NCI-H2107 (cell line): ENCODE measurements at places on chromosomes 5 and 9.
A peak's percentile ranks its signal among the peaks of the same experiment; 100 is the strongest.

GRCh38 chr5:38265546-38266179, 7.3 kb downstream of the EGFLAM start:
- peak; percentile 24 for DNase-seq

GRCh38 chr5:146789712-146790653, 88.6 kb downstream of the PPP2R2B start:
- no peak for DNase-seq

DNA sequence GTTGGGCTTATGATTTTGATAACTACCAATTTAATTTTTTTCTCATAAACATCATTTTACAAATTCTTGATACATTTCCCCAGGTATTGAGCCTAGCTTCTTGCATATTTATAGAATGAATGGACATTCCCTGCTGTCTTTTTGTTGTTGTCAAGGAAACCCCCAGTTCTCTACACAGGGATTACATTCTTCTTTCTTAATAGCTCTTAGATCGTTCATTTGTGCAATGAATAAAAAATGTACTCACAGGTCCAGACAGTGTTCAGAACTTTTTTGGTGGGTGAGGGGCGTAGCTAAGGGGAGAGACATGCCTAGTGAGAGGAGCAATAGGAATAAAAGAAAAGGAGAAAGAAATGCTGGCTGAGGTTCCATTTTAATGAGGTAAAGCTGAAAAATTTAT, 58.6 kb downstream of the VCAN start:
- no peak for DNase-seq

DNA sequence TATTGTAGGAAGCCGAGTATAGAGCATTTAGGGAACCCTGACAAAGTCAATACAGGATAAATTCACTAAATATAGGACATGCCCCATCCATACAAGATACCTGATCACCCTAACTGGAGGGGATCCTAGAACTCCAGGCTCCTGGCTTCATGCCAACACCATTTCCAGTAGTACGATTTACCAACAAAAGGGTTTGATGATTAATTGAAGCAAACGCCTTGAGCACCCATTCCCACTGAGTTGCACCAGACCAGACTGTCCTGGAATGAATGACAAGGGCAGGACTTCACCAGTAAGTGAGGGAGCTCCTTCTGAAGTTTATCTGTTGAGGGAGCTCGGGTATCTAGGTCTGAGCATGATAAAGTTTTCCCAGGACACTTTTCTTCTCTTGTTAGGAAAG, 327.2 kb upstream of the MSX2 start:
- DNase-seq: no peak

DNA sequence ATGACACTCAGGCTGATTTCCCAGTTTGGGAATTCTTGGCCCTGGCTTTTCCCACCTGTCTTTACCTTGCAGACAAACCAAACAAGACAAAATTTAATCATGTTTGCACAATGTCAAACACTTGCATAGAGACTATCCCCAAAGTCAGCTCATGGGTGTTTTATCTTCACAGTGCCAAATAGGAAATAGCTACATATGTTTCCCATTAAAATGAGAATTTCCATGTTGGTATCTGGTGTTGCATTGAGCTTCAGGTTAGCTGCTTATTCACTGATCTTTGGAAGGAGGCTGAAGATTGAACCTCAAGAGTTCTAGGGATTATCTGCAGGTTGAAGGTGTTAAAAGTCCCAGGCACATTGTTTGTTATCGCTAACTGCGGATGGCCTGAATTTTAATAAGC, 19.5 kb downstream of the MAP1B start:
- no peak for DNase-seq

DNA sequence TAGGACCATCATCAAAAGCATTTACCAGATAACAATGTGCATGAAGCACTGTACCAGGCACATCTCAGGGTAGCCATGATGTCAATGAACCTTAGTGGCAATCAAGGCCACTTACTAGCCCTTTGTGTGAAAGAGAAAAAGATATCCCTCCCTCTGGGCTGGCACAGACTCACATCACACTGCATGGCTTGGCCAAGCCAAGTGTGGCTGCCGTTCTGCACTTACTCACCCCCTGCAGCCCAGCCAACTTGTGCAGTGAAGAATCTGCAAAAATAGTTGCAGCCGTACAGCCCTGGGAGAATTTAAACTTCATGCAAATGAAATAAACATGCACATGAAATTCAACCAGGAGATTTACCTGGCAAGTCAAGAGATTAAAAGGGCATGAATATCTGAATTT, 333.5 kb downstream of the DEPDC1B start:
- no peak for DNase-seq

- no peak for DNase-seq
Measured at GRCh38 chr5:78430866-78431265, 70.4 kb downstream of the SCAMP1 start.

DNA sequence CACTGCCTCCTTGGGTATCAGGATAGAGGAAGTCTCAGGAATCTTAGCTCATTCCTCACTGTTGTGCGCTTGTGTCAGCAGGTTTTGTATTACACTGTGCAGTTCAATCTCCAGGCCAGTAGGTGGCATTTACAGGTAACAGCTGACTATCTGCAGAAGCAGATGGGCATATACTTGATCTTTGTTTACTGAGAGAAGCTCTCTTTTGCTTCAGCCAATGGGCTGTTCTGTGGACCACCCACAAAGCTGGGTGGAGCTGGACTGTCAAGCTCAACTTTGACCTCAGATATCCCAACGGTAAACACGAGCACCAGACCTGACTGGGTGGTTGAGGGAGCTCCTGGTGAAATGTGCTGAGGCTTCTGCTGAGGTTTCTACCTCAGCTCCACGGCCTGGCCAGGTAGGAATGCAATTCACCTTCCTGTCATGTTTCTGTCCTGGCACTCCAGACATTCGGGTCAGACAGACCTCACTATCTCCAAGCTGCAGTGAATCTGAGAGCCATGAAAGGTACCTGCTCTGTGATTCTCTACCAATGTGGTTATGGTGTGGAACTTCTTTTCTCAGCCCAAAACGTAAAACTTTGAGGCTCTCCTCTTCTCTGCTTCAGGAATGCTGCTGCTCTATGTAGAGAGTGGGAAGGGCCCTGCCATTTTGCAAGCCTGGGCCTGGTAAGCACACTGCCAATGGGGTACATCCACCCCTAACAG, 167.9 kb upstream of the ACTBL2 start:
- DNase-seq: no peak

DNA sequence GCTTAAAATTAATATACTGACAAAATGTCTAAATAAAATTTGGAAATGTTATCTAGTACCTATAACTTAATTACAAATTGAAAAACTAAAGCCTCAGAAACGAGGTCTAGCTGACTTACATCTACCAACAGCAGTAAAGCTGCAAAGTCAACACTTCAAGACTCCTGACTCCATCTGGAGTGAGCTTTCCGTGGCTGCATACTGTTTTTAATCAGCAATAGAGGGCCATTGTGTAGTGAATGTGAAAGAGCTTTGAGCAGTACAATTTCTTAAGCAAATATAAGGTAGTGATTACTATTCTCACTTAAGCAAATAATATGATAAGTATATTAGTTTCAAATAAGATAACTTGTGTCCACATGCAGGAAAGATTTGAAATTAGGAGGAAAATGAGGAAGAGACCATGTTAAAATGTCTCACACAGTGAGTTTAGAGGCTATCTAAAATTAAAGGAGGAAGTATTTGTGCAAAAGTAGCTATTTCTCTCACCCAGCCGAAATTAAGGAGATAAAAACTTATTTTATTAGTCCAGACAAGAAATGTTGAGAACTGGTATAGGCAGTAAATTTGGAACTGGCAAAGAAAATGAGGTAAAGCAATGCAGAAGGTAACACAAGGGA, 6.4 kb downstream of the SPINK6 start:
- DNase-seq: no peak

DNA sequence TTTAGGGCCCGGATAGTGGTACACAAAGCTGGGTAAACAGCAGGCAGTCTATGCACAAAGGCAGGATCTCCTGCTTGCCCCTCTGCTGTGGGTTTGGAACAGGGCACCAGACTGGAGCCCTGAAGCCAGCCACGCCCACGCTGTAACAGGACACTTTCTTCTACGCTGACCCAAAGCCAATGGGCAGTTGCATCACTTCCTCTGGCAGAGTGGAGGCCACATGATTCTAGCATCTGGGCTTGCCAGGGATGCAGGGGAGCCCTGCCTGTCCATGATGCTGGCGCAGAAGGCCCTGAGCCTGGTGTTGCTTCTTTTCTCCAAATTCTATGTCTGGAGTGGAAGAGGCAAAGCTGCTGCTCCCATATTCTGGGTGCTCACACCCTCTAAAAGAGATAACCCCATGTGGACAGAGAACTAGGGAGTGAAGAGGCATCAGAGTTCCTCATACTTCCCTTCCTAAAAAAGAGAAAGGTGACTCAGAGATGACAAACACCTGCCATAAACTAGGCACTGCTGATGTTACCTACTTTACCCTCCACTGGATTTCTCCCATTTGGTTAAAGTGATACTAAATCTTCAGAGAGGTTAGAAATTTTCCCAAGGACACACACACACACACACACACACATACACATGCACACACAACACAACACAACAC, 260.3 kb upstream of the KLF4 start:
- no peak for DNase-seq

- DNase-seq: no peak
Measured at GRCh38 chr5:69038539-69038938, 55.3 kb upstream of the SLC30A5 start.

DNA sequence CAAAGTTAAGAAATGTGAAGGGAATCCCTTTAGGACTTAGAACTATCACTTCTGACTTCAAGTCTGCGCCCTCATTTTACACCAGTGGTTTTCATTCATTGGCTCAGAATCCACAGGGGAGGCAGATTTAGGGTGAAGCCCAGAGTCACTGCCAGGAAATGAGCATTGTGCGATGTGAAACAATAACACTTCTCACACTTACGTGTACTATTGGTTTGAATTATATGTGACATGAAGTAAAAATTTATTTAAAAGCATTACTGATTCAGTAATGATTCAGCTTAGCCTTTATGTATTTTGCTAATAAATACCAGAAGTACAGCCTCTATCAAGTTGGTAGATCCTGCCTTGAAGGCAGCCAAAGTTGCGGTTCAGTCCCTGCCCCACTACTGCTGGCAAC, 98.6 kb downstream of the PAM start:
- no peak for DNase-seq

DNA sequence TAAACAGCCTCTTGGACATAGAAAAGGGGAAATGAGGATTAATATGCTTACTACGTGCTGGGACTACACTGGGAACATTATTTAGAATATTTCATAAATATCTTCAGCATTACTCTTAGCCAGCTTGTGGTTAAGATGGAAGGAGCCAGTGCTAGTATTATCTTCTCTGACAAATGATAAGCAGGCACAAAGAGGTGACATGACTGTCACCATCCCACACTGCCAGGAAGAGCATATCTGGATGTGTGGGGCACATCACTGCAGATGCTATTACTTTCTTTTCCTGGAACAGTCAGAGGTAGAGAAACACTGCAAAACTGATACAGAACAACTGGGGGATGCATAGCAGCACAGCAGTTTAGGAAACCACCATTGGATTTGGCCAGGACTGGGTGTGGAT, 281.0 kb upstream of the TNC start:
- no peak for DNase-seq

- peak; percentile 59 for DNase-seq
Measured at GRCh38 chr5:139787568-139788293, 7.9 kb upstream of the PSD2 start.

- no peak for DNase-seq
Measured at GRCh38 chr5:100841358-100842076, 61.6 kb downstream of the ST8SIA4 start.

DNA sequence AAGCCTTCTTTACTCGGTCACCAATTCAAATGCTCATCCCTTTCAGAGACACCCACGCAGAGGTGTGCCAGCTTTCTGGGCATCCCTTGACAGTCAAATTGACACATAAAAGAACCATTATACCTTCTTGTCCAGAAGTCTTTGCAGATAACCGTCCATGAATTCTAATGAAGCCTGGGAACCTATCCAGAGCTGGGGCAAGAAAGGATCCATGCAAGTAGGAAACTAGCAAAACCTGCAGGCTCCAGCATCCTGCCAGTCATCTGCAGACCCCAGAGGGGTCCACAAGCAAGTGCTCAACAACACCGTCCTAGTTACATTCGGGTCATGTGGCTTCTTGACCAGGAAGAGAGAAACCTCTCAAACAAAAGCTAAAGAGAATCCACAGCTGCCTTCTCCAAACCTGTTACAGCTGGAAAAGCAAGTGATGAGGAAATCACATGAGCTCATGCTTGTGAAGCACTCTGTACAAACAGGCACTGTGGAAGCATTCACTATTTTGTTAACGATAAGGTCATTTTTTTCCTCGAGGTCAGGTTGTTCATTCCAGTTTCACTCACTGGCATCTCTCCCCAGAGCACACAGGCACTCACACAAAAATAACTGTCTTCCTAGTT, 80.2 kb upstream of the DMRT1 start:
- no peak for DNase-seq

DNA sequence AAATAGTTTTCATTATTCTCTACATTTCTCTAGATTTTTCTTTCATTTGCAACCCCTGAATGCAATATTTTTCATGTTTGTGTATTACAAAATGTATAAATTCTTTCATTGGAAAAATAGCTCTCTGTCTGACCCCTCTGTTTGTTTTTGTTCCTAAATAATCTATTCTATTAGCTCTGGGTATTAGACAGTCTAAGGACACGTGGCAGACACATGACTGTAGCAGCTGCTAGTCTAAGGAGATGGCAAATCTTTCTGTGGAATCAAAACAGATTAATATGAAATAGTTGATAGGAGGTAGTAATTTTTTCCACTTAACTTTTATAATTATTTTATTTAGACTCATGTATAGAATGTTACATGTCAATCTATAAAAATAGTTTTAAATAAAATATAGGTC, 21.4 kb upstream of the SPATA9 start:
- DNase-seq: no peak

DNA sequence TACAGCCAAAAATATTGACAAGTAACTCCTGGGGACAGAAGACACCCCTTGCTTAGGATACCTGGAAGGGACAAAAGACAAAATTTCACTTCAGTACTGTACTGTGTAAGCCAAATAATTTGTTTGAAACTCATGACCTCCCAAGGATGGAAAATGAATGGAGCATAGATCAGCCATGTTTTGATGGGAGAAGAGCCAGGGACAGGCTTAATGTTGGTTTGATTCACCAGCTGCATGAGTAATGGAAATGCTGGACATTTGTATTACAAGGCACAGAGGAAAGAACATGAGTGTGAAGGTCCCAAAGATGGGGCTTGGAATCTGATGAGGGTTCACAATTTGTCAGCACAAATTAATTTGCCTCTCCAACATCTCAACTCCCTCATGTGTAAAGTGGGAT, 122.8 kb downstream of the ENC1 start:
- DNase-seq: no peak

DNA sequence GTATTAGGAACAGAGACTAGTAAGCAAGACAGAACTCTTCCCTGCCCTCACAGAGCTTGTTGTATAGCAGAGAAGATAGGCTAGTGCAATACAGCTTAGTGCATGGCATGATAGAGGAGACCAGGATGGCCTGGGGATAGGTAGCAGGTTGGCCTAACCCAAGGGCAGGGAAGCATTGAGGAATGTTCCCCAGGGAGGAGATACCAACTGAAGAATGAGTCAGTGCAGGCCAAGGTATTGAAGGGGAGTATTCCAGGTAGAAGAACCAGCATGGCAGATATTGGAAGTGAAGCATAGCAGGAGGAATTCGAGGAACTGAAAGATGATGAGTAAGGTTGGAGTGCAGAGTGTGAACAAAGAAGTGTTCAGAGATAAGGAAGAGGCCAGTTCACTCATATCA, 138.6 kb upstream of the DHFR start:
- DNase-seq: no peak
